ENCODE measurements at places on chromosomes 12 and 14.
A peak's percentile ranks its signal among the peaks of the same experiment; 100 is the strongest.

- no peak for DNase-seq
Observed at GRCh38 chr12:102569803-102570202, 89.4 kb upstream of the IGF1 start.

GRCh38 chr14:80388980-80389711 is 177.8 kb upstream of the DIO2 start:
- DNase-seq: no peak

DNA sequence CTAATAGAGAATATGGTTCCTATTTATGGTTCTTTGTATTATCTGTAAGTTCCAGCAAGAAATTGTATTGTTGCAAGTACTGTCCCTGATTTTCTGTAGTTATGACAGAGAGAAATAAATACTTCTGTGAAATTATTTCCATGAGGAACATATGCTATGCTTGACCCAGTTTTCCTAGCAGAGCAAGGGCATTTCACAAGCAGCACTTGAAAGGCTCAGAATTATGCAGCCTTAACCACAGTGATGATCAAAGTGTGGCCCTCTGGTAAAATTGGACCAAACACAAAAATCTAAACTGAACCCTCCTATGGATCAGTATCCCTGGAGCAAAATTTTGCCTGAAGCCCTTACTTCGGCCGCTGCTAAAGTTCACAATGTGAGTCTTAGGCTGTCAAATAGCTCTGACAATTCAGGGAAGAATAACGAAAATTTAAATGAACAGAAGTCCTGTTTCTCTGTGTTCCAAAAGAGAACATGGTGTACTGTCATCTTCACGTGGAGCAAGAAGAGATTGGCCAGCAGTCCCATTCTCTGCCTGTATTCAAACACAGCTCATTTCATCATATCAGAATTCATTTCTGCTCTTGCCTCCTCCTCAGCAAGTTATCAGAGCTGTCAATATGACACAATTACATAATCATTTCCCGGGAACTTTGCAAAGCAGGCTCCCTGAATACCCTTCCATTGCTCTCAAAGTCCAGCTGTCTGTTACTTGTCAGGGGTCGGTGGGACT is 471.9 kb downstream of the RPS29 start:
- no peak for DNase-seq

- DNase-seq: no peak
Observed at GRCh38 chr12:23771240-23771949, 178.1 kb downstream of the SOX5 start.

DNA sequence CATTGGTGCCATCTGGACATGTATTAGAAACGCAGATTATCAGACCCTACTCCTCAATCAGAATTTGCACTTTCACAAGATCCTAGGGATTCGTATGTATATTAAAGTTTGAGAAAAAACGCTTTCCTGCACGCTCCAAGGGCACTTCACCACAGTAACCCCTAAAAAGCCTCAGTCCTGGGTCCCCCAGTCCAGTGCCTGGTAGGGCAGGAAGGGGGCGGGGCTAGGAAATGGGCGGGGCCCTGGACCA is 369 bp downstream of the DEPDC4 start:
- no peak for DNase-seq

GRCh38 chr12:53159195-53159839 is 21.2 kb upstream of the ZNF740 start:
- peak; percentile 76 for DNase-seq

DNA sequence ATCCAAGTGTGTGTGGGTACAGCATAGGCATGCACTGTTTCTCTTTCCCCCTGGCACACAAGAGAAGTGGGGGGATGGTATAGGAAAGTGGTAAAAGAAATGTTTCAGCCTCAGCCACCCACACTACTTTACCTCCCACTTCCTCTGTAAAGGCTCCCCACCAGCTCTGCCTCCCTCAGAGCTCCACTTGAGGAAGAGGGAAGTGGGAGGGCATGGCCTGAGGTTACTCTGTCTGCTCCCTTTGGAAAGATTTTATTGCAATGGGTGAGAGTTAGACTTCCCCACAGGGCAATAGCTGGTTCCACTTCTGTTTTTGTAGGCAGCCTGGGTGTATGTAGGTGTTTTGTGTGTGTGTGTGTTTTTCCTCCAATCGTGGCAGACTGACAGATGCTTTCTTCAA is 145.3 kb downstream of the SSPN start:
- no peak for DNase-seq

DNA sequence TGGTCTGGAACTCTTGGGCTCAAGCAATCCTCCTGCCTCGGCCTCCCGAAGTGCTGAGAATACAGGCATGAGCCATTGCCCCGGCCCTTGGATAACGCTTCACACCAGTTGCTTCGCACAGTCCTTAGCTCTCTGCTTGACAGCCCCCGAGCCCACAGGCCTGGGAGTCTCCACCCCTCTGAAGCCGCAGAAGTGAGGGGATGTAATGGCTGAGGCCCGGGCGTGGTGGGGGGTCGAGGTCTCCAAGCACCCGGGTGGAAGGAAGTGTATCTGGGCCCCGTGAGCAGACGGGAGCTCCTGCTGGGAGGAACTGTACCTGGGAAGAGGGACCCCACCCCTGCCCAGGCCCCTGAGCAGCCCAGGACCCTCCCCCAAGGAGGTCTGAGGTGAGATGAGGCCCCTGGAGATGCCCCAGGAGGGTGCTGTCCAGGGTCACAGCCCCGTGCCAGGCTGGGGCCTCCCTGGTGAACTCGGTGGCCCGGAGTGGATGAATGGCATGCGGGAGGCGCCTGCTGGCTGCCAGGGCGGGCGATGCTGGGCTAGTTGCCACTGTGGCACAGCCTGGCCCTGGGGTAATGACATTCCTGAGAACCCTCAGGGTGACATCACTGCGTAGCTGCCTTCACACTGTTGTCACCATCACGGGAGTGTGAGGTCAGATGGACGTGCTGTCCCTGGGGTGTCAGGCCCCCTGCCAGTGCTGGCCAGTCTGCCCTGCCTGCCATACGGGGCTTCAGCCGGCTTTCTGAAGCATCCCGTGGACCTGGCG is 48.9 kb downstream of the KIF26A start:
- DNase-seq: no peak

- no peak for DNase-seq
Observed at GRCh38 chr12:132356691-132357622, 27.6 kb upstream of the GALNT9 start.

DNA sequence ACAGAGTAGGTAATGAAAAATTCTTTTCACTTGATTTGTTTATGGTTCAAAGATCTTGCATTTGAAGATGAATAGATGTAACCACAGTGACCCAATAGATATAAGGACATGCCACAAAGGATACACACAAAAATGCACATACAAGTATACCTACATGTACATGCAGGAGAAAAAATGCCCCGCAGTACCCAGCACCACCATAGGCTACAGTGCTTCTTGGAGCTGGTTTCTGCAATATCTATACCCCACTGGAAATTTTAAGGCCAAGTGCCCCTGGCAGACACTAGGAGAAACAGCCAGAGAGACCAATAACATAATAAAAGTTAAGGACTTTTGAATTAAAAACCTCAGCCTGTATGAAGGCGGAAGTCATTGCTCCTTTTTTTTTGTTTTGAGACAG is 12.1 kb upstream of the STAC3 start:
- DNase-seq: no peak

GRCh38 chr14:20564501-20564997 is 3.7 kb upstream of the RNASE9 start:
- DNase-seq: no peak

- DNase-seq: no peak
Observed at GRCh38 chr12:77189901-77190416, 124.6 kb upstream of the E2F7 start.

- DNase-seq: no peak
Observed at GRCh38 chr14:58356268-58356667, 39.5 kb upstream of the TOMM20L start.

GRCh38 chr14:89117012-89117411 is 292.6 kb downstream of the TTC8 start:
- no peak for DNase-seq

GRCh38 chr12:5470221-5470620 is 38.3 kb downstream of the NTF3 start:
- DNase-seq: no peak

DNA sequence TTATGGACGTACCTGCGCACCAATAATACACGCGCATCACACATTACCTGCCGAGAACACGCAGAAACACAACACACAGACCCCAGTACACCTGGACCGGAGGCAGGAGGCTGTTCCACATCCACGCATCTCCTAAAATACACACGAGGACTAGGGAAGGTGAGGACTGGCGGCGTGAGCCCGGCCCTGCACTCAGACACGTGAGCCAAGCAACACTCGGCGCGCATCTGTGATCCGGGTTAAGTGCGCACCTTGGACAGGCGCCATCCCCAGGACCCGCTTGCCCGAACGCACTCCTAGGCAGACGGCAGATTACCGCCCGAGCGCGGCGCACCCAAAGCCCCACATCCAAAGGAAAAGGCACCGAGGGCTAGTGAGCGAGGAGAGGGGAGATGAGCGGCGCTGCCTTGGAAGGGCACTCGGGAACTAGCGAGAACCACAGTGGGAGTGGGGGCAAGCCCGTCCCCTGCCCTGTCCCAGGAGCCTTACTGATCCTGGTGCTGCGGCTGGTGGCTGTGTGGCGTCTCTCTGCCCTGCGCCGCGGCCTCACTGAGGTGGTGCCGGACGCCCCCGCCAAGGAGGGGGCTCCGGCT is 417 bp downstream of the GLS2 start:
- DNase-seq: peak; percentile 10

DNA sequence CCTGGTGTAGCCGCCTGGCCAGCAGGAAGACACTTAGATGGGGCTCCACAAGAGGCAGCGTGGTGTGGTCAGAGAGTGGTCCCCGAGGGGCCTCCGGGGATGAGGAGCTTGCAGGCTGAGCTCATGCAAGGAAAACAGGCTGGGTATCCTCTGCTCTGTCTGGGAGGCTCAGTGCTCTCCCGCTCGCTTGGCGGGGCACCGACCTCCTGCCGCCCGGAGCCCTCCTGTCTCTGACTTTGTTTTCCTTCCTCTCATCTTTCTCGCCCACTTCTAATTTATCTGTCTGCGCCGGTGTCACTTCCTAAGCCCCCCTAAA is 31.3 kb upstream of the DLK1 start:
- no peak for DNase-seq

GRCh38 chr12:61538951-61539350 is 721.3 kb upstream of the USP15 start:
- DNase-seq: no peak

- no peak for DNase-seq
Observed at GRCh38 chr12:84455598-84455997, 457.0 kb downstream of the SLC6A15 start.

- DNase-seq: no peak
Observed at GRCh38 chr12:9244894-9245293, 36.7 kb upstream of the PZP start.

- no peak for DNase-seq
Observed at GRCh38 chr14:92866181-92866752, 56.7 kb upstream of the CHGA start.

DNA sequence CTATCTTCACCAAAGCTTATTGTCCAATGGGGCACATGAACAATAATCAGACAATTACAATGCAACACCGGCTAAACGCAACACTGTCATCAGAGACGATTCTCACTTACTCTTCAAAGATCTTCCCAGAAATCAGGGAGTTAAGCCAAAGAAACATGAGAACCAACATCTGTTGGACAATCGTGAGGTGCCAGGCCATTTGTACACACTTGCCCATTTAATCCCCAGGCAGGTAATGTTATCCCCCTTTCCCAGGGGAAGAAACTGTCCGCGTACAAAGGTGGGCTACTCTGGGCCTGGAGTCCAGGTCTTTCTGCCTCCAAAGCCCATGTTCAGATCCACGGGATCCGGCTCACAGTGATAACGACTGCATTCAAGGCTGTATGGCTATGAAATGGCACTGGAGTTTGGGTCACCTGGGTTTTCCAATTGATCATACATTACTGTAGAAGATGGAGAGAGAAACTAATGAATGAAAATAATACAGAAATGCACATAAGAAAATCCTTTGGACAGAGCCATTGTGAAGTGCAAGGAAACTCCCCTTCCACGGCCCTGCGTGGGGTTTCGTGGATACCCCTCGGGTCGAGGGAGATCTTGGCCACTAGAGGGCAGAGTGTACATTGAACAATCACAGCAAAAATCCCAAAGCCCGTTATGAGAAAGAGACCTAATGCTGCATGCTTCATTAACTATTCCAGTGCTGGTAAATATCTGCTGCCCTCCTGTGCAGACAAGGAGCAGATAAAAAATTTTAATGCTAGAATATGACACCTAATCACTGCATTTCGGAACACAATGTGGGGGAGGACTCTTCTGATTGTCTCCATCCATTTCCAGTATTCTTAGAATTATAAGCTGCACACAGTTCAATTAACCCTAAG is 111.4 kb downstream of the EGLN3 start:
- DNase-seq: no peak

- no peak for DNase-seq
Observed at GRCh38 chr14:94307410-94307992, 14.4 kb upstream of the SERPINA10 start.

- no peak for DNase-seq
Observed at GRCh38 chr14:102948698-102949061, 26.2 kb downstream of the AMN start.

GRCh38 chr14:44833376-44834060 is 128.2 kb downstream of the KLHL28 start:
- DNase-seq: no peak

- DNase-seq: no peak
Observed at GRCh38 chr12:124109760-124110159, 136.7 kb downstream of the ZNF664 start.

GRCh38 chr12:62758216-62758615 is 176.7 kb downstream of the PPM1H start:
- no peak for DNase-seq

- no peak for DNase-seq
Observed at GRCh38 chr14:53570411-53571387, 385.9 kb downstream of the BMP4 start.

- DNase-seq: no peak
Observed at GRCh38 chr12:70194076-70194475, 49.2 kb upstream of the CNOT2 start.

- no peak for DNase-seq
Observed at GRCh38 chr12:16238661-16239060, 38.8 kb downstream of the SLC15A5 start.

DNA sequence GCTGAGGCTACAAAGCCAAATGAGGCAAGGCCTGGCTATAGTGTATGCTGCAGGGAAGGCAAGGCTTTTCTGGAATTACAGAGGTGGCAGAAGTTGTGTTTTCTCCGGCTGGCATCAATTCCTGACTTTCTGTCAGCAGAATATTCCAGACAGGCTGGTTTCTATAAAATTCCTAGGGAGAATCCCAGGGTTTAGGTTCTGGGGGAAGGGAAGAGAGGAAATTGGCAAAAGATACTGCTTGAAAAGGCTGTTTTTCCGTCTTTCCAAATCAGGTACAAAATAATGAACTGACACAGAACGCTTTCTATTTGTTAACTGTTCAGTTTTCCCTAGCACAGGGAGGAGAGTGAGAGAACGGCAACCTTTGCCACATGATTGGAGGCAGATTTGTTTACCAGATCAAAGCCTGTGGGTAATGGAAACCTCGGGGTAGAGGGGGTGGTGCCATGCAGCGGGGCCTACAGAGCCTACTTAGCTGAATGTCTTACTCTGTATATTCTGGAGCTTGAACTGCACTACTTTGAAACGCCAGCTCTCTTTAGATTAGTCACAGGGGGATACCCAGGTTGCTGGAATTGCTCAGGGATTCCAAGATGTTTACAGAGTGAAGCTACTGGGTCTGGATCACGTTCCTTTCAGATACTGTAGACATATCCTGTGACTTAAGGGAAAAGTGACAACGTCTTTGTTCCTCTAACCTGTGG is 65.8 kb upstream of the DACT1 start:
- DNase-seq: no peak

GRCh38 chr12:56158926-56159461 is 835 bp downstream of the MYL6 start:
- DNase-seq: no peak

Data from activated CD4-positive, CD25-positive, alpha-beta regulatory T cell (primary cell).